ENCODE measurements at places on chromosomes 7 and 10. TPM values are rescaled to one million over a fixed set of nuclear protein-coding genes. Genes with fewer than 3 reads are reported as not detected.

The AOAH gene
- total RNA-seq: 12.3 TPM

DNA sequence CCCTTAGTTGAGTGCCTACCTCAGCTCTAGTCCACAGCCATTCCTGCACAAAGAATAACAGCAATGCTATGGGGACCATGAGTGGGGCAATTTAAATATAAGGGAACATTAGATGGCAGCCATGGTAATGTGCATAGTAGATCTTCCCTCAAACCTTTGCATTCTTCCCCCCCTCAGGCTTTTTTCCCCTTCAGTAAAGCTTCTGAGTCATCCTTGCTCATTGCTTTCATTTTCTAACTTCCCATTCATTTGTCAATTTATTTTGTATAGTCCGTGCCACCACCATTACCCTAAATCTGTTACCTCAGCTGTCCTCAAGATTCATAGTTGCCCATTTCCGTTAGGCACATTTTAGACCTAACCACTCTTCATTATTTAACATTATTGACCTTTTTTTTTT, 10.7 kb downstream of the HECTD2 start:
- no peaks in the 10 kb centered on the region for H3K36me3 ChIP-seq
- no peak overlapping the region for H3K4me3 ChIP-seq
- no peaks in the 10 kb centered on the region for H3K27me3 ChIP-seq
- DNase-seq: no peak

The PDE6C gene
- not detected for total RNA-seq

- DNase-seq: no peak
- H3K4me1 ChIP-seq: no peaks in the 10 kb centered on the region
- no peaks in the 10 kb centered on the region for H3K27me3 ChIP-seq
- peaks cover 66% of the 10 kb centered on the region for H3K36me3 ChIP-seq
These were observed 77.7 kb downstream of the TRRAP start for GRCh38 chr7:98955992-98956391.

The ELN gene
- not detected for total RNA-seq

DNA sequence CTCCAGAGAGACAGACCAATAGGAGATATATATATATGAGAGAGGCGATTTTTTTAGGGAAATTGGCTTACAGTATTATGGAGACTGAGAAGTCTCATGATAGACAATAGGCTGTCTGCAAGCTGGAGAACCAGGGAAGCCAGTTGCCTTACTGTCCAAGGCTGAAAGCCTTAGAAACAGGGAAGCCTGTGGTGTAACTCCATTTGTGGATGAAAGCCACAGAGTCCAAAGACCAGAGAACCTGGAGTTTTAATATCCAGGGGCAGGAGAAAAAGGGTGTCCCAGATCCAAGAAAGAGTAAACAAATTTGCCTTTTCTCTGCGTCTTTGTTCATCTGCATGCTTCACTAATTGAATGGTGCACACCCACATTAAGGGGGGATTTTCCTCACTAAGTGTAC, 71.6 kb upstream of the TEX47 start:
- no peak overlapping the region for H3K4me3 ChIP-seq
- no peaks in the 10 kb centered on the region for H3K27me3 ChIP-seq
- no peaks in the 10 kb centered on the region for H3K36me3 ChIP-seq
- no peaks in the 10 kb centered on the region for H3K4me1 ChIP-seq
- no peak for DNase-seq

DNA sequence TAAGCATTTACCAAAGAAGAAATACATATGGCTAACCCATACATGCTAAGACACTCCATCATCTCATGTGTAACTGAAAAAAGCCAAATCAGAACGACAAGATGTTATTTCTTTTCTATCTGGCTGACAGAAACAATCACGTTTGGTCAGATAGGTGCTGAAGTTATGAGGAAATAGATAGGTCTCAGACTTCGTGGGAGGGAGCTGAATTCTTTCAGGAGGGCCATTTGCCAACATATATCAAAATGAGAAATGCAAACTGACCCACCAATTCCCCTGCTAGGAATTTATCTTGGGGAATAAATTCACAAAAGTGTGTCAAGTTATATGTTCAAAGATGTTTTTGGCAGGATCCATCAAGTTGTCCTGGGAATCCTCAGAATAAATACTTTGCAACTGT, 32.6 kb downstream of the SH3PXD2A start:
- DNase-seq: no peak
- peaks cover 26% of the 10 kb centered on the region for H3K27me3 ChIP-seq
- H3K4me1 ChIP-seq: peaks cover 5% of the 10 kb centered on the region
- no peaks in the 10 kb centered on the region for H3K36me3 ChIP-seq
- H3K27ac ChIP-seq: no peak overlapping the region

The NDUFA5 gene
- total RNA-seq: 51.5 TPM

DNA sequence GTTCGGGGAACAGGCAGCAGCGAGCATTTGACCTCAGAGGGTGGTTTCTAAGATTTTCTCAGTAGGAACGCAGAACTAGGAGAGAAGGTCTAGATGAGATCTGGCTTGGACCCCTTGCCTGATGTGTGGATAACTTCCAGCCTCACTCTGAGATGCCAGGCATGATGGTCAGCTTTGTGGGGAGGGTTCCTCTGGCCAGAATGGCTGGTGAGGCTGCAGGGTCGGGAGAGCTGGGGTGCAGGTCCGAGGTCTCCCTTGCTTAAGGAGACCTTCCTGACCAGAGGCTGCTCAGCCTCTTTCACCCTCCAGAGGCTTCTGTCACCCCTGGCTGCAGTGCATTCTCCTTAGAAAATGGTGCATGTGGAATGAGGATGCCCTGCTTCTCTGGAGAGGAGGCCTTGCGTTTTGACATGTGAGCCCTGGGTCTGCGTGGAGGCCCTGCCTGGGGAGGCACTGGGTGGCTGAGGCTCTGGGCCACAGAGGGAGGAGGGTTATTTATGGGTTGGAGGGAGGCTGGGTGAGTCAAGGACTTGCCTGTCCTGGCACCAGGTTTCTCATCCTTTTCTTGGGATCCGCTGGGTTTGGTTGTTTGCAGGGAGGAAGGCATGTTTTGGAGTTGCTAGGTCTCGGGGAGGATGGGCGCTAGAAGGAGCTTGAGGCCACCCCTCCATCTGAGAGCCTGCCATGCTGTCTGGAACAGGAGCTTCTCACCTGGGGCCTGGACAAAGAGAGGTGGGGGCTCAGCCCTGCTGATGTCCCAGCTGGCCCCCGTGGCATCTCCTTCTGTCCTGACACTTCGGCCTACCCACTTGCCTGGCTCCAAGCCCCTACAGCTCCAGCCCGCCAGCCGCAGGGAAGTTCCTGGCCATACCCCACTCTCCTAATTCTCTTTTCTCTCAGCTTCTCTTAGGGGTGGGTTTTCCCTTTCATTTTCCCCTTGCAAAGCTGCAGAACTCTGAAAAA, 3.9 kb downstream of the FAM241B start:
- no peaks in the 10 kb centered on the region for H3K27me3 ChIP-seq
- H3K36me3 ChIP-seq: peaks cover 6% of the 10 kb centered on the region
- H3K27ac ChIP-seq: no peak overlapping the region

DNA sequence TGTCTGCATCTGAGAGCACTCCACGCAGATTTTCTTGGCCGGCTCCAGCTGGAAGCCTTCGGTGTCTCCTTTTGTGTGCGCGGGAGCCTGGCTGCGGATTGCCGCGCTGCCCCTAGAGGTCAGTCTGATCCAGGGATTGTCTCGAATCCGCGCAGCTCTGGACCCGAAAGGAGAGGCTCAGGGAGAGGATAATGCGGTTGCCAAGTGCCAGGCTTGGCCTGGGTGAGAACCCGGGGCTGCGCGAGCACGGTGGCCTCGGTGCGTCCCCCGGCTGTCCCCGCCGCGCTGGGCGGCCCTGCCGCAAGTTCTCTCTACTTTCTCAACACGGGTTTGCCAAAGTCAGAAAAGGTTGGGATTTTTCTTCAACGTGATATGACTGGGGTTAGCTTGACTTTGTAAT, 140.9 kb downstream of the ADCYAP1R1 start:
- peaks cover 7% of the 10 kb centered on the region for H3K27me3 ChIP-seq
- H3K36me3 ChIP-seq: no peaks in the 10 kb centered on the region
- no peak overlapping the region for H3K27ac ChIP-seq
- H3K4me1 ChIP-seq: no peaks in the 10 kb centered on the region

- H3K4me3 ChIP-seq: no peak overlapping the region
- H3K4me1 ChIP-seq: no peaks in the 10 kb centered on the region
These were observed 66.8 kb downstream of the ELFN1 start for GRCh38 chr7:1736830-1737229.

DNA sequence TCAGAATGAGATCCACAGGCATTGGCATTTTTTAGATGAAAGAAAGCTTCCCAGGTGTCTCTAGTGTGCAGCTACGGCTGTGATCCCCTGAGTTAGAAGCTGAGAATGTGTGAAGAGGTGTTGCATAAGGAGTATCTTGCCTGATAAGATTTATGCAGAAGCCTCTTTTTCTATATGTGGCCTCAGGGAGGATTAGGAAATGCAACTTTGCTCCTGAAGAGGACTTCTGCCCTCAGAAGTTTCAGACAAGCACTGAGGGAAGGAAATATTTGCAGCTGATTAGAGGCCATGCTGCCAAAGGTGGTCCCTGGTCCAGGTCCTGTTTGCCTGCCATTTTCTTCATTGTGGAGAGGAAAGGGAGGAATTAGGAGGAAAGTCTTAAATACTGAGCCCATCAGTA, 551.8 kb downstream of the PHTF2 start:
- H3K4me1 ChIP-seq: no peaks in the 10 kb centered on the region
- no peaks in the 10 kb centered on the region for H3K36me3 ChIP-seq
- DNase-seq: no peak
- H3K4me3 ChIP-seq: no peak overlapping the region
- H3K27ac ChIP-seq: no peak overlapping the region

GRCh38 chr10:90396721-90397120, 461.1 kb downstream of the HTR7 start:
- H3K27ac ChIP-seq: no peak overlapping the region
- H3K4me1 ChIP-seq: no peaks in the 10 kb centered on the region
- H3K27me3 ChIP-seq: peaks cover 2% of the 10 kb centered on the region
- no peaks in the 10 kb centered on the region for H3K36me3 ChIP-seq
- DNase-seq: no peak
- no peak overlapping the region for H3K4me3 ChIP-seq

The MAT1A gene
- total RNA-seq: not detected

GRCh38 chr7:28061824-28062196, 118.8 kb downstream of the JAZF1 start:
- H3K4me1 ChIP-seq: no peaks in the 10 kb centered on the region
- no peak overlapping the region for H3K4me3 ChIP-seq
- peaks cover 12% of the 10 kb centered on the region for H3K27me3 ChIP-seq
- DNase-seq: no peak

DNA sequence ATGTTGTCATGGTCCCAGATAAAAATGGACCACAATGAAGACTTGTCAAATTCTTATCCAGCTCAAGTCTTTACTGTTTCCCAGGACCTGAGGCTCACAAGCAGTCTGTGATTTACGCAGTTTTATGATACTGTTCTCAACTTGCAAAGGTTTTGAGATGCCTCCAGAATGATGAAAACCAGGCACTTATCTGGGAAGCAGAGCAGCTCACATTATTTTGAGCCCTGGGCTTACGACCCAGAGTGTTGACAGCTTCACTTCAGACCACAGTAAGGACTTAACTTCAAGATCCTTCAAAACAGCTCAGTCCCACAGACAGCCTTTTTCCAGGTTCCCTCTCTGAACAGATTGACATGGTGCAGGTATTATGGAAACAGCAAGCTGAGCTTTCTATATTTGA, 236.1 kb downstream of the RNLS start:
- peaks cover 2% of the 10 kb centered on the region for H3K36me3 ChIP-seq
- peaks cover 5% of the 10 kb centered on the region for H3K27me3 ChIP-seq
- no peak overlapping the region for H3K4me3 ChIP-seq
- no peak overlapping the region for H3K27ac ChIP-seq
- DNase-seq: no peak

GRCh38 chr10:64097391-64098122, 576.4 kb downstream of the REEP3 start:
- H3K27ac ChIP-seq: no peak overlapping the region
- no peak for DNase-seq
- H3K4me3 ChIP-seq: no peak overlapping the region

GRCh38 chr10:63767138-63767801, 246.1 kb downstream of the REEP3 start:
- no peak overlapping the region for H3K27ac ChIP-seq
- peaks cover 5% of the 10 kb centered on the region for H3K27me3 ChIP-seq
- DNase-seq: no peak
- no peaks in the 10 kb centered on the region for H3K4me1 ChIP-seq

GRCh38 chr7:97460433-97460832, 271.5 kb upstream of the TAC1 start:
- no peaks in the 10 kb centered on the region for H3K4me1 ChIP-seq
- H3K27ac ChIP-seq: no peak overlapping the region
- no peaks in the 10 kb centered on the region for H3K27me3 ChIP-seq
- H3K36me3 ChIP-seq: no peaks in the 10 kb centered on the region

DNA sequence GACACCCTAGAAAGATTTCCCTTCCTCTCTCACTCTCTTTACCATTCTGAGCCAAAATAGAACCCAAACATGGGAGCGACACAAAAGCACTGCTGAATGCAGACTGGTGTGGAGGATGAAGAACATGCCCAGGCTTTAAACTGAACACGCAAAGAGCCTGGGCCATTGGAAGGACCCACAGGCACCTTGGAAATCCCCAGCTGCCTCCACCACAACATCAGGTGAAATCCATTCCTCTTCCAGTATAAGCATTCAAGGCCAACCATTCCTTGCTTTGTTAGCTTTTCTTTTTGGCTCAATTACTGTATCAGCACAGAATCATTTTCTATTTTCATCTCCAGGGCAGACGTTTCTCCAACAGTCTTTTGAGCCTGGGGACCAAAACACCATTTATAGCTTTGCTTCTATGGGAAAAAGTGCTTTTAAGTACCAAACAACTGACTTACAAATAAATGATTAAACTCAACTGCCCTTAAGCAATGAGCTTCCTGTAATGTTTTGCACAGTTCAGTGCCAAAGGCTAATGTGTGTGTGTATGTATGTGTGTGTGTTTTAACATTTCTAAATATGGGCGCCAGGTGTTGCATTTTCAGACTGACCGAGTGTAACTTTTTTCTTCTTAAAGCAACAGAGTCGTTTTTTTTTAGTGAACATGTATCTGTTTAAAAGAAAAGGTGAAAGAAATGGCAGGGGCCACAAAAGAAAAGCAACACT, 16.2 kb upstream of the BLNK start:
- no peaks in the 10 kb centered on the region for H3K27me3 ChIP-seq
- no peak overlapping the region for H3K27ac ChIP-seq
- DNase-seq: no peak
- H3K4me3 ChIP-seq: peak overlapping the region; percentile 58

GRCh38 chr7:114148779-114149178, 230.0 kb upstream of the PPP1R3A start:
- no peaks in the 10 kb centered on the region for H3K36me3 ChIP-seq
- H3K27me3 ChIP-seq: no peaks in the 10 kb centered on the region
- H3K4me1 ChIP-seq: no peaks in the 10 kb centered on the region
- no peak overlapping the region for H3K4me3 ChIP-seq
- DNase-seq: no peak

DNA sequence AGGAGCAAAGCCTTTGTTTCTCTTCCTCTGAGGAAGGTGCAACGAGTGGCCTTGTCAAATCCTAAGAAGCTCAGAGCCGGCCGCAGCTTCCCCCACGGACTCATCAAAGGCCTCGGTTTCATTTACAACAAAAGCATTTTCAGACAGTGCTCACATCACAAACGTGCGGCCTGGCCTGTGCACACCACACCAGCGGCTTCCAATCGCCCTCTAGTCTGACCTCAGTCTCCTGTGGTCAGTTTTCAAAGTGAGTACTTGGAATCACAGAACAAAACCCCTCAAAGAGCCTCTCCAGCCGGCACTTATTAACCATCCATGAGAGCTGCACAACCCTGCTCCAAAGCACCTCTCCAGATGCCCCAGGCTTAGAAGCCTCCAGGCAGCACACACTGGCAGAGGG, 3.3 kb downstream of the RADIL start:
- peaks cover 8% of the 10 kb centered on the region for H3K4me1 ChIP-seq
- no peak overlapping the region for H3K27ac ChIP-seq
- H3K27me3 ChIP-seq: peaks cover 25% of the 10 kb centered on the region
- H3K4me3 ChIP-seq: no peak overlapping the region
- DNase-seq: no peak
- no peaks in the 10 kb centered on the region for H3K36me3 ChIP-seq

Measured in activated T-helper 1 cell treated with anti-CD3 and anti-CD28 coated beads, Interleukin-12 subunit alpha, Interleukin-12 subunit beta, Interleukin-2, Interleukin-4 antibody, amounts not matched to agents 30 ng/mL and 10 ng/mL and 1 ng/mL, durations not matched to agents 14 hours and 24 hours and 36 hours (primary cell).